ENCODE measurements at places on chromosomes 12 and 14. TPM values are rescaled to one million over a fixed set of nuclear protein-coding genes. Genes with fewer than 3 reads are reported as not detected.

PLEKHH1 gene
- total RNA-seq, result 5.5 TPM

GPR132 gene
- 0.94 TPM for total RNA-seq

WNT1 gene
- not detected for total RNA-seq

ADAM20 gene
- total RNA-seq, result 2.5 TPM

FAIM2 gene
- 22.3 TPM for total RNA-seq

BEGAIN gene
- total RNA-seq, result 8.1 TPM

C12orf60 gene
- total RNA-seq, result 3.6 TPM

SNX6 gene
- 106 TPM for total RNA-seq

ASCL1 gene
- 21.1 TPM for total RNA-seq

ABCB9 gene
- total RNA-seq, result 21.2 TPM

OASL gene
- 0.16 TPM for total RNA-seq

MYL2 gene
- not detected for total RNA-seq

PLXNC1 gene
- total RNA-seq, result 39.5 TPM

ADGRD1 gene
- 1.9 TPM for total RNA-seq
